ENCODE measurements at places on chromosomes 1 and 21.

- no peak for DNase-seq
Measured at GRCh38 chr1:166937329-166937728, 38.0 kb downstream of the ILDR2 start.

DNA sequence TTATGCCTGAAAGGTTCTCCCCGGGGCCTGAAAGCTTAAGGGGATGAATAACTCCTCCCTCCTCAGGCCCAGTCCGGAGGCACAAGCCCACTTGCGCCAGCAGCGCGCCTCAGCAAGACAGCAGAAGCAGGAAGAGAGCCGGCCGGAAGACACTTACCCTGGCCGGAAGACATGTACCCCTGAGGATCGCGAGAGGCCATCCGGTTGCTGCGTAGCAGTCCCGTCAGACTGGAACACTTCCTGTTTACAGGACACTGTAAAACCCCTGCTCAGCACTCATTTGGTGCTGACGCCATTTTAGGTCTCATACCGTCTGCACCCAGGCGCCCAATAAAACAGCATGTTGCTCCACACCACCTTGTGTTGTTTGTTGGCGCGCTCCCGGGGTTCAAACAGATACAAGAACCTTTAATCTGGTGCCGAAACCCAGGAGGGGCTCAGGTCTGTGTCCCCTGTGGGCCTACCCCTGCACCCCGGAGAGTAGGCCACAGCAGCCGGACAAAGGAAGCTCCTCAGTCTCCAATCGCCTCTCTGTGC, 30.3 kb downstream of the VN1R5 start:
- no peak for DNase-seq

GRCh38 chr1:98054786-98055185, 134.0 kb upstream of the DPYD start:
- no peak for DNase-seq

DNA sequence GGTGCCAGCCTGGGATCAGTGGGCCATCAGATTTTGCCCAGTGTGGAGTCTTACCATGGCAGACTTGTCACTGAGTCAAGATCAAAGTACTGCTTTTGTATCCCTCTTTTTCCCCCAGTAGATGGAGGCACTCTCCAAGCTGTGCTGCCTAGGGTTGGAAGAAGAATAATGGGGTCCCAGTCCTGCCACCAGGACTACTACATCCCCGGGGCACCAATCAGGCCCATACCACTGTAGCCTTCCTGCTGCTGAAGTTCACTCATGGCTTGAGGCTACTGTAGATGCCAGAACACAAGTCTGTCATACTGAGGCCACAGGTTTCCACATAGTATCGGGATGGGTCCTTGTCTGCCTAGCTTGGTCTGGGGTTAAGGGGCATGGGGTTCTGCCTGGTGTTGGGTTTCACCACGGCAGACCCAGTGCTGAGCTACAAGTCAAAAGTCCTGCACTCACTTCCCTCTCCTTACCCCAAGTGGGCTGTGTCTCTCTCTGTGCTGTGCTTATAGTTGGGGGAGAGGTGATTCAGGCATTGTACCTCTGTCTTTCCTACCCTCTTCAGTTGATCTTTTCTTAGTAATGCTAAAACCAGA, 53.4 kb downstream of the PKN2 start:
- DNase-seq: no peak

GRCh38 chr1:177755851-177756560, 213.9 kb downstream of the SEC16B start:
- no peak for DNase-seq

GRCh38 chr1:41722184-41722583, 196.5 kb downstream of the HIVEP3 start:
- no peak for DNase-seq

GRCh38 chr1:25631750-25632485, 15.3 kb downstream of the MAN1C1 start:
- no peak for DNase-seq
